ENCODE measurements at places on chromosomes 5 and 9.

- DNase-seq = no peak
Observed at GRCh38 chr9:124742940-124743339, 28.2 kb downstream of the NR6A1 start.

DNA sequence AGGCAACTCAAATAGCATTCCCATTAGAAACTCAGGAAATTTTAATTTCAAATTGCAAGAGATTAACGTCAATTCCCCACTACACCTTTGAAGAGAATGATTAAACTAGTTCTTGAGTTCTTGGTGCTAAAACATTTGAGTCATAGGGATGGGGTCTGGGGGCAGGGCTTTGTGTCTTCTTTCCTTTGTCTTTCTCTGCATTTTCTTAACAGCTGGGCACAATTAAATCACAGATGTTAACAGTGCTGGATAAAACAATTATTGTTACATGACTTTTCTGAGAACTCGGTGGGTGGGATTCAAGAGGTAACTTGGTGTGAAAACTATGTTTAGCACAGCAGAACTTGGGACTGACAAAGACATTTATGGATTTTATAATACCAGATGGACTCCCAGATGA is 351.9 kb upstream of the TNC start:
- DNase-seq = no peak

GRCh38 chr9:134748591-134748990 is 107.0 kb downstream of the COL5A1 start:
- no peak for DNase-seq

- DNase-seq = no peak
Observed at GRCh38 chr5:66904189-66904588, 292.4 kb downstream of the CD180 start.

GRCh38 chr9:84669288-84670137 is at the start of gene NTRK2:
NTRK2 (plus strand) TSS chr9:84669729; CDS start chr9:84670749, 1,020 bp downstream.
- no peak for DNase-seq

DNA sequence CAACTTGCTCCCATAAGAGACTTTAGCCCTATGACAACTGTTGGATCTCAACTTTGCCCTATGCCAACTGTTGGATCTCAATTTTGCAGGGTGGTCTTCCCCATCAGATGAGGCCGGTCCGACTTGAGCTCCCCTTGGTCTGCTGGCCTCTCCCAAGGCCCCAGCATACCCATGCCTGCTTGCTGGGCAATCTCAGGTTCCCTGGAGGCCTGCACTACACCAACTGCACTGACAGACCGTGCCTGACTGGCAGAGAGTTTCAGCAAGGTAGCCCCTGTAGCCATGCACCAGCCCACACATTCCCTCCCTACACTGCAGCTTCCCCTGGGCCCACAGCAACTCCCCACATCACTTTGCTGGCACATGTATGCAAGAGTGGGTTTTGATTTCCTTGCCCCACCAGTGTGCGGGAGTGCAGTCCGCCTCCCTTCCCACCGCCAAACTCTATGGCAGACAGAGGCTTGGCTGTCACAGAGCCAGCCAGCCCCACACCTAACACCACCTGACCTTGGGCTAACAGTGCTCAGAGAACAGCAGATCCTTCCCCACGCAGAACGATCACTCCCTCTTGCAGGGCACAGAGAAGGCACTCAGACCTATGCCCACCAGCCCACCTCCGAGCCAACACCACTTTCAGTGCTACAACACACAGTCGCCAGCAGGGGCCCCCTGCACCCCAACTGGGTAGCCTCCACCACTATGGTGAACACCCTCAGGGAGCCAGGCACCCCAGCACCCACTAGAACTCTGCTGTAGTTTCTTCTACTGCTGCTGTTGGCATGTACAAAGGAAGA is 279.9 kb upstream of the COX7C start:
- DNase-seq = no peak
